NCI-H1694 (cell line): ENCODE measurements at places on chromosomes 11 and 22.
A peak's percentile ranks its signal among the peaks of the same experiment; 100 is the strongest.

DNA sequence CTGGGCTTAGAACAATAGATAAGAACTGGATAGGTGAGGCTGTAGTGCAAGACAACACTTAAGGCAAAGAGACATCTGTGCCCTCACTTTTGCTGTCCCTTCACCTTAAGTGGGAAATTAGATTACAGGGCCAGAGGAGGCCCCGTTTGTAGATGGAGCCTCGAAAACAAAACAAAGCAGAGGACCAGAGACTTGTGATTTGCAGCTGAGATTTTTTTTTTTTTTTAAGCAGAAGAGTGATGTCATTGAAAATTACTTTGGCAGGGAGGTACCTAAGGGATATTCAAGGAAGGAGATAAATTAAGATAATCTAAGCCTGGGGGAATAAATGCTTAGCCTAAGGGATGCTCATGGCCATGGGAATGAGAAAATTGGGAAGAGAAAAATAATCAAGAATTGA, 31.4 kb downstream of the ZC3H12C start:
- DNase-seq, result no peak

DNA sequence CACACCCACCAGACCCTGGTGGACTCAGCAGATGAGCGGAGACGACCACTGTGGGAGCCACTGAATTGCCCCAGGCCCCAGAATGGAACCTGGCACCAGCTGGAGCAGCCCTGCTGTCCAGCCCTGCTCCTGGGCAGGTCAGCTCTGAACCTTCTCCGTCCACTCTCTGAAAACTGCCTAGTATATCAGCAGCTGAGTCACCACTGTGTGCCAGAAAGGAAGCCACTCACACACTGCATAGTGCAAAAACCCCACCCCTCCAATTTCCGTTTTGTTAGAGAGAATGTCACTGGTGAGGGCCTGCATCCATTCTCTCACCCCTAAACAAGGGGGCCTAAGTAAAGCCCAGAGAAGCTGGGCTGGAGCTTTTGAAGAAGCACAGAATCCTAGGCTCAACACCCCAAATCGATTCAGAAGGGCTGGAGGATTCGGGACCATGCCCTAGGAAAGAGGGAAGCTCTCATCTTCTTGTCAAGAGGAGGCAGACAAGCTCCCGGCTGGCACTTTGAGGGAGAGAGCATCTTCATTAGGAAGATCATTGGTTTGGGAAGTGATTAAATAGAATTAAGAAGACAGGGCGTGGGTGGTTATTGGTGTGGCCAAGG, 44.5 kb downstream of the GALNT18 start:
- DNase-seq, result no peak

DNA sequence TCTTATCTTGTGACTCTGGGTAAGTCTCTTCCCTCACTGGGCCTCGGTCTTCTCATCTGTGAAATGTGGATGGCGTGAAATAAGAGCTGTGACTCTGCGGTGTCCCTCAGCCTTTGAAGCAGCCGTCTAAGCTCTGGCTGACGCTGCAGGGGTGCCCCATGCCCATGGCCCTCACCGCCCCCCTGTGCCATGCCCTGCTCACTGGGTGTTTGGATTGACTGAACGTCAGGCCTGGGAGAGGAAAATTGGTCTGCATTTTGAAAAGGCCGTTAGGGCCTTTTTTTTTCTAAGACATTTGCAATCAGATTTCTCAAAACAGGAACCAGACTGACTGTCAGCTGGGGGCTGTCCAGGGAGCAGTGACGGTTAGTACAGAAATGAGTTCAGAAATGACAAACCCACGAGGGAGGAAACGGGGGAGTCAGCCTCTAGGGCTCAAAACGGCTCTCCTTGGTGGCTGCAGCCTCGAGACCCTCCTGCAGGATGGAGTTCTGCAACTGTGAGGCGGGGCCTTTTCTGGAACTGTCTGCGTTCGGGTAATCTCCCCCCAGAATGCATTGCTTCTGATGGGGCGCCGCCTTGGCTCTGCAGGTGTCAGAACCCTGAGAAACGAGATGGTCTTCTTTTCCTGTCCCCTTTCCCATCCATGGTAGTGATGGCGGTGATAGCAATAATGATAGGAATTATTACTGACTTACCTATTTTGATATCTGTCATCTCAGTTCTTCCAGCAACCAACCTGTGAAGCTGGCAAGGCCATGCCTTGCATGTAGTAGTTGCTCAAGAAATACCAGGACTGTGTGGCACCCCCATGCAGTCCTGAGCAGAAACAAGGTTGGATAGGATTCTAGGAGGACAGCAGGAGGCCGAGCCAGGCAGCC, 2.0 kb downstream of the GRK2 start:
- DNase-seq, result no peak

DNA sequence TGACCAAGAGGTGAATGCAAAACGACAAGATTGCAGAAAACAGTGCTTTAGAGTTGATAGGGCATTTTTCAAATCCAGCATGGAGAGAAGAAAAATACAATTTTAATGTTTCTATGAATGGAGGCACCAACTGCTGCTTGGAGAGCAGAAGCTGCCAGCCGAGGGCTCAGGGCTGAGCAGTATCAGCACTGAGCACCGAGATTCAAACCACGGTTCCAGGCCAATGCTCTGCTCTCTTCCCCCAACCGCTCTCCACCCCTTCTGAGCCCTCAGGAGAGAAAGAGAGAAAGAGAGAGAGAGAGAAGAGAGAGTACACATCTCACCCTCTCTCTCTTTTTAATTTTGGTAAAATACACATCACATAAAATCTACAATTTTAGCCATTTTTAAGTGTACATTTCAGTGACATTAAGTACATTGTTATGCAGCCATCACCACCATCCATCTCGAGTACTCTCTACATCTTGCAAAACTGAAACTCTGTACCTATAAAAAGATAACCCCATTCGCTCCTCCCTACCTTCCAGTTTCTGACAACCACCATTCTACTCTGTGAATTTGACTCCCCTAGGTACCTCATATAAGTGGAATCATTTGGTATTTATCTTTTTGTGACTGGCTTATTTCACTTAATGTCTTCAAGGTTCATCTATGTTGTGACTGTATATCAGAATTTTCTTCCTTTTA, 333.3 kb downstream of the MIAT start:
- no peak for DNase-seq

GRCh38 chr11:13924801-13925327, 37.7 kb upstream of the SPON1 start:
- DNase-seq, result no peak

DNA sequence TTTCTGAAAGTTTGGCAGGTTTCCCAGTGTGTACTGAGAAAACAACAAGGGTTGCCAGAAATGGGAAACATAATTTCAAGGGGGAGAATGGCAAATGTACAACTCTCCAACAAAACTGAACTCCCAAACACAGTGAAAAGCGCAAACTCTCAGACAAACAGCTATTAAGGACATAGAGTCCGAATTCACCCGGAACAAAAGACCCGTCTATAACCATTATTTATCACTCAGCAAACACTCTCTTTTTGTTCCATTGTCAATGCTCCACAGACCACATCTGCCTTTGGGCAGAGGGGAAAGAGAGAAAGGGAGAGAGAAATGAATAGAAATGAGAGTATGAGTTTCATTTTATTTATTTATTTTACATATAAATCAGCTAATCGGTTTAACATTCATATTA, 21.7 kb downstream of the KIRREL3 start:
- DNase-seq, result no peak

GRCh38 chr22:26835929-26836528, 178.6 kb downstream of the MIAT start:
- peak; percentile 3 for DNase-seq

DNA sequence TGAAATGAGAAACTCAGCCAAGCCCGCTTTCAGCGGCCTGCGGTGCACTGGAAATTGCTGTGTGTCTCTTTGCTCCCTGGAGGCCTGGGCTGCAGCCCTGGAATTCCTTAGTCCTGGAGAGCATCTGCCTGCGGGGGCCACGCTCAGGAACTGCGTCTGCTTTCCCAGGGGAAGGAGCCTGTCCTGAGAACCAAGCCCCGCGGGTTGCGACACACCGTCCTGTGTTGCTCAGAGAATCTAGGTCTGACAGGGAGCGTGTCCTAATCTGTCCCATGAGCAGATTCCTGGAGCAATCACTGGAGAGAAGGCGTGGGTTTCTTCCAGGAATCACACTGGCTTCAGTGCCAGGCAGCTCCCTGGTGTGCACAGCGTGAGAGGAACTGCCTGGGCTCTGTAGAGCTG, 708.1 kb downstream of the BRD1 start:
- DNase-seq, result no peak
